ENCODE measurements at places on chromosomes 1 and 21.

- no peak for DNase-seq
Observed at GRCh38 chr1:119379117-119379516, 10.5 kb downstream of the HAO2 start.

DNA sequence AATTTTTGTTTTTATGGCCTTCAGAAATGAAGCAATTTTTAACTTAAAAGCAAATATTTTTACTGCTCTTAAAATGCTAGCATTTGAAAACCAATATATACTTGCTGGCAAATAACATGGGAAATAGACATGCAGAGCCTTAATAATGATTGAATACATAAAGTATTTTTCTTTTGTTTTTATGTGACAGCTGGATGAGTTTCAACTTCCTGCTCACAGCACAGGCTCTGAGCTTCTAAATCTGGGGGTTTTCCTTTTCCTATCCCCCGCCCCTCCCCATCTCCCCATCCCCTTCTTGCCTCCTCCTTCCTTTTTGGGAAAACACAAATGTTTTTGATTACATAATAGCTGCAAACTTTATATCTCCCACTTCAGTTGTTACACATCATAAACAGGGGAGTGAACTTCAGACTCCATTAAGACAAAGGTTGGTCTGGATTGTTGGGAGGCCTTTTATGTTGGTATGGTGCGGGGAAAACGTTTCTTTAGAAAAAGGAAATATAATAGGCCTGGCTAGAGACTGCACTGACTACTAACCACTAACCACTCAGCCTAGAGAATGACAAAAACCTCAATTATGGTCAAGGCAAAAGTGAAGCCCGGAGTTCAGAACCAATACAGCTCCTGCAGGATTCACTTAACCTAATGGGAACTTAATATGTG lies 116.1 kb upstream of the GORAB start:
- no peak for DNase-seq

GRCh38 chr1:47514229-47514628 lies 76.4 kb downstream of the FOXD2 start:
- DNase-seq = no peak

DNA sequence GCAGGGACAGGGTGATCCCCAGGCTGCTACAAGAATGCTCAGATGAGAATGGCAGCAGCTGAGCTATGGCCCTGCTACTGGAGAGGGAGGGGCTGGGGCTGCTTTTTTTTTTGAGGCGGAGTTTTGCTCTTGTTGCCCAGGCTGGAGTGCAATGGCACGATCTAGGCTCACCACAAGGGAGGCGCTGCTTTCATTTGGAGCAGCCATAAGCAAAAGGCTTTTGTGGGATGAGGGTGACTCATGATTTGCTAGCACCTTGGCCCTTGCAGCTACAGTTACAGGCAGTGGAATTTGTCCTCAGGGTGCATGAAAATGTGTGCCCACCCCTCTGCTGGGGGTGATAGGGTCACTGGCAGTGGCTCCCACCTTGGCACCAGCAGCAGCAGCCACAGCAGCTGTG lies 32.4 kb upstream of the CYP4A22 start:
- no peak for DNase-seq

DNA sequence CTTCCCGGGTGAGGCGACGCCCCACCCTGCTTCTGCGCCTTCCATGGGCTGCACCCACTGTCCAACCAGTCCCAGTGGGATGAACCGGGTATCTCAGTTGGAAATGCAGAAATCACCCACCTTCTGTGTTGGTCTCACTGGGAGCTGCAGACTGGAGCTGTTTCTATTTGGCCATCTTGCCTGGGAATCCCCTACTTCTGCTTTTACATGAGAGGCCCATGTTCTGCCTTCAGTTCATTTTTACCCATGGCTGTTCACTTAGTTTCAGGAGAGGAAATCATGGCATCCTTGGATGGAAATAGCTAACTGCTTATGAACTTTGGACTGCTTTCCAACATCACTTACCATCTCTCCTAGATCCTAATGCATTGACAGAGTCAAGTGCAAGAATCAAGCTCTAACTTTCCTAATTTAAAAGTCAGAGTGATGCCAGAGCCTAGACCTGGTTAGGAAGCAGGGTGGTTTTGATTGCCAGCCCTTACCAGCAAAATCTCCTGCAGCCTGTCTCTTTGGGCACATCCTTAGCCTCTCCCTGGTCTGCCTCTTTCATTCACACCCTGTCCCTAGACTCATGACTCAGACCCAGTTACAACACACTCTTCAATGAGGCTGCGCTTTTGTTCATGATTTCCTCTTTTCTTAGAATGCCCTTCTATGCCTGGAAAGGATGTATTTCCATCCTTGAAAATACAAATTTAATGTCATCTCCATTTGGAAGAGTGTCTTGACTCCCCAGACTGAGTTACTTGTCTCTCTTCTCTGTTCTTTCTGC lies 137.2 kb downstream of the KCTD3 start:
- DNase-seq = no peak
